ENCODE measurements at places on chromosomes 2 and 18. TPM values are rescaled to one million over a fixed set of nuclear protein-coding genes. Genes with fewer than 3 reads are reported as not detected.

GRCh38 chr2:29220506-29221270 lies 105.5 kb downstream of the CLIP4 start:
- DNase-seq: no peak

DNA sequence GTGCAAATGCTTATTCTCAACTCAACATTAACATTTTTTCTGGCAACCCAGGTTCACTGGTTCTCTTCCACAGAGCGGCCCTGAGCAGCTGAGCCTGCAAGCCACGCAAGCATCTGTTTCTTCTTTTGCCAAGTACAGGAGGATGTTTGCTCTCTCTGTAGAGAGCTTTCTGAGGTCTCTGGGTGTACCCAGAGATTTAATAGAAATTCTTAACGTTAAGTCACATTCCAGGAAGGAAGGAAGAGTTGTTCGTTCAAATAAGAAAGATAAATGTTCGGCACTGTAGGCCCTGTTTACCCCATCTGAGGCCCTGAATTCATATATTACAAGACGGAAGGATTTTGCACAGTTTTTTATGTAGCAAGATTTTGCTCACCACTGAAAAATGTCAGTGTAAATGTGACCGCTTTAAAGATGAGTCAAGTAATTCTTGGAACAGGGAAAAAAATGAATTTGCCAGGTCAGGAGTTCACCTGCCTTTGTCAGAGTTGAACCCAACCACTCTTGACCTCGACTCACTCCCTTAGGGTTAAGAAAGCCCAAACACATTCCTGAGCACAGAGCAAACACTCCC lies 30.1 kb downstream of the KCTD18 start:
- peak; percentile 77 for DNase-seq

DNA sequence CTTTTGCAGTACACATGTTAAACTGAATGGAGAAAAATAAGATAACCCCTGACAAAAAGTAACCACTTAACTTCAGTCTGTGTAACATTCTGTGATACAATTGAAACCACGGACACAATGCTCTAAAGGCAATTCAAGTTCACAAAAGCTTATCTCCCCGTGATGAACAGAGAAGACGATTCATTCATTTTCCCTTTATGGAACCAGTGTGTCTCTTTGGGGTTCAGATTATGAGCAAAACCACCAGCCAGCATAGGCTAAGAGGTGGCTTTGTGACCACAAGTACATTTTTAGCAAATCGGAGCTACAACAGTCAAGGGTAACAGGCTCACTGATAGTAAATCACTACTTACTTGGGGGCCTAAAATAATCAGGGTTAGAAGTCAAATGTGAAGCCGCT lies 120.6 kb upstream of the SMAD7 start:
- DNase-seq: no peak

KCNK3 gene
- under 0.01 TPM for total RNA-seq

GRCh38 chr2:203030991-203031390 lies 16.3 kb downstream of the NBEAL1 start:
- DNase-seq: no peak

WDR43 gene
- total RNA-seq: 61.5 TPM

IL36G gene
- total RNA-seq: not detected

UGT1A1 gene
- not detected for total RNA-seq

DNA sequence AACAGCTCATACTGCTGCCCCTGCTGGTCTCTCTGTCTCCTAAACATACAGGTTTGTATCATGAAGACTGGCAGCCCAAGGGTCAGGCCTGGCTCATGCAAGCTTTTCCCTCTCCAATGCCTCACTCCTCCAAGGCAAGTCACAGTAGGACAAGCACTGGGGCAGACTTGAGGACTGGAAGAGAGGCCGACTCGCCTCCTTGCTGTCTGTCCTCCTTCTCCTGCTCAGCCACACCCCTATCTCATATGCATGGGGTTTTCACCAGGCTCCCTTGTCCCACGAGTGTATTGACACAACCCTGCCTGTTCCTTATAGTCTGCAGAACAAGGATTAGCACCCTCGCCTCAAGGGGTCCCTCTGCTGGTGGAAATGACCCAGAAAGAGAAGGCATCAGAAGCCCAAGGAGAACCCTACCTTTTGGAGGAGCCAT lies 223.7 kb downstream of the SOX11 start:
- no peak for DNase-seq

DNA sequence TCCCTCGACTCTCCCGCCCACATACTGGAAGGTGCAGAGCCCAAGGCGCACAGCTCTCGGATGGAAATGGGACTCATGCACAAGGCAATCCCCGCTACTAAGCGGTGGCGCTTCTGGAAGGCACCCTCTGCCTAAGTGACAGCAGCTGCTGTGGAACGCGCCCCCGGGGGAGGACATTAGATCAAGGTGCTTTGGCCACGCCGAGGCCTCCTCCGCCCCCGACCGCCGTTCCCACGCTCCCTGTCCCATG lies 202 bp downstream of the MCEE start:
- no peak for DNase-seq

DNA sequence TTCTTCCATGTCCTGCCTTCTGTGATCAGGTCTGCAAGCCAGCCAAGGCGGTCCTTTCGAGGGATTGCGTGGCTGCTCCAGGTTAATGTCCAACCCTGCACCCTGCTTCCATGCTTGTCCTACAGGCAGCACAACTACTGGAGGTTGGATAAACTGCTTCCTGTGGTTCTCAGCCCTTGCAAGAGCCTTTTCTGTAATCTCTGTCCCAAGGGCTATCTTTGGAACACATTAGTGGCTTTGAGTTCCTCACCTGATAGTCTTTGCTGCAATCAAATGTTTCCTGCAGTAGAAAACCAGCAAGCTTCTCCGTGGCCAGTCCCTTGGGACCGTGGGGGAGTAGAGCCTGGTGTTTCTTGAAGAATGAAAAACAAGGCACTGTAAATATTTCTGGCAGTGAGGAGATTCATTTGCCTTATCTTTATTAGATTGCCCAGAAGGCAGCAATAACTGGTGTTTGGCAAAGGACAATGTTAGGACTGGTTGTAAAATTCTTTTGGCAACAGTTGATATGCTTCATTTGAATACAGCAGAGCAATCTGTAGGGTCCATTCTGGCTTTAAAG lies 214.4 kb downstream of the FHOD3 start:
- peak; percentile 44 for DNase-seq

SPDYA gene
- total RNA-seq: 1.3 TPM

DNA sequence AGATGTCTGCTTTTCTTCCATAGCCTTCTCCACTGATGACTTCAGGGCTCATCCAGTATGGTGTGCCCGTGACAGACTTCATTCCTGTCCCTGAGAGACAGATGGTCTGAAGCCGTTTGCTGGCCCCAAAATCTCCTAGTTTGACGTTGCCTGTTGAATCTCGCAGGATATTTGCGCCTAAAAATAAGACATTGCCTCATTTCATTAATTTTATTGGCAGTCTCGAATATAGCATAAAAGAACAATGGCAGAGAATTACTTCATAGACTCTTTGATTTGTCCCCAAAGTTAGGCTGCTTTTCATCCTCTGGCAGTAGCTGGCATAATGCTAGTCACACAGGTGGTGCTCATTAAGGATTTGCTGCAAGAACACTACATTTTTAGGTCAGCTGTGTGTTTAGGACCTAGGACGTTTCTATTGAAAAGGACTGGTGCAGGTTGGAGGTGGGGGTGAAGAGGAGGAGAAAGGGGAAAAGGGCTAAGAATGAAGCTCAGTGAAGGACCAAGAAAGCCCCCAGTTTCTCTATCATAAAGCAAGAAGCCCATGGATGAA lies 14.7 kb upstream of the ERCC3 start:
- DNase-seq: no peak

- DNase-seq: no peak
Measured at GRCh38 chr18:71025505-71026225, 736.8 kb downstream of the SOCS6 start.

GRCh38 chr2:23280401-23280800 lies 104.6 kb upstream of the KLHL29 start:
- no peak for DNase-seq

DNA sequence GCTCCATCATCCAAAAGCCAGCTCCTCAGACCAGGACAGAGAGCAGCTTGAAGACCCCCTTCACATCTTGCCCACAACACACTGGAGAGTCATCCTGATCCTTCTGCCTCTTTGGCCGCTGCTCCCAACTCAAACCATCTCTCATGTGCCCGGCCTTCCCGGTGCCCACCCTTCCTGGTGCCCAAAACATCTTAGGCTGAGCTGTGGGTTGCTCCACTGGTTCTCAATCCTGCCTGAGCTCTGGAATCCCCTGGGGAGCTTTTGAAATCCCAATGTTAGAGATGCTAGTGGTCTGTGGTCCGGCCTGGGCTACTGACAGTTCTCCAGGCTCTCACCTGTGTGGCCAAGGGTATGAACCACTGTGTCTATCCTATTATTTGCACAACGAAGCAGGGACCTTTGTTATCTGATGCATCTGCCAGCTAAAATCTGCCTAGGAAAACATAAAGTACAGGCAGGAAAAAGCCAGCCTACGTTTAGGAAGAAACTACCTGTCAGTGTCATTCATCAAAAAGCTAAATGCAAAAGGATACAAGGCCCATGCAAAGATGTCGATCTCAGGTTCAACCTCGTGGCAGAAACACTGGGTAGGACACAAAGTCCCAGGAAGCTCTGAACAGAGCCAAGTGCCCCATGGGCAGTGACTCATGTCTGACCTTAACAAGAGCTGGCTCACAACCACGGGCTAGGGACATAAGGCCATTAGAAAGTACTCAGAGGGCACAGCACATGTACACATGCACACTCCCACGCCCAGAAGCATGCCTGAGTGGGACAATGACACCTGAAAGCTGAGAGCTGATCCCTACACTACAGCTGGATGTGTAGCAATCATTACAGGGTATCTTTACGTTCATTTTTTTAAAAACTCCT lies 30.8 kb downstream of the TBC1D8 start:
- DNase-seq: peak; percentile 93

DNA sequence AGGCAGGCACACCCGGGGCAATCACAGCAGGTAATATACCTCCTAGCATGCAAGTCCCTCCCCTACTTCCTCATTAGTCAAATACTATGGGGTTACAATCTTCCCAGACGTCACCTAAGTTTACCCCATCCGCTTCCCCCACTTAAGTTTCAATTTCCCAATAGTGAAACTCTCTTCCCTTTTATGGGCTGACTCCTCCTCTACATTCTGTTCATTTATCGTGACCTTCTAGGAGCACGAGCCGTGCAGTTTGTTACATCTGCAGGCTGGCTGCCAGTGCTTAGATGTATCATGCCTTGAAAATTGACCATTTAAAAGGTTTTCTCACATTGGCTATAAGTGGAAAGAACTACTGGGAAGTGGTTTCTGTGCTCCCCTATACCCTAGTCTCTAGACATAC lies 1357.8 kb upstream of the CRIM1 start:
- no peak for DNase-seq

DNA sequence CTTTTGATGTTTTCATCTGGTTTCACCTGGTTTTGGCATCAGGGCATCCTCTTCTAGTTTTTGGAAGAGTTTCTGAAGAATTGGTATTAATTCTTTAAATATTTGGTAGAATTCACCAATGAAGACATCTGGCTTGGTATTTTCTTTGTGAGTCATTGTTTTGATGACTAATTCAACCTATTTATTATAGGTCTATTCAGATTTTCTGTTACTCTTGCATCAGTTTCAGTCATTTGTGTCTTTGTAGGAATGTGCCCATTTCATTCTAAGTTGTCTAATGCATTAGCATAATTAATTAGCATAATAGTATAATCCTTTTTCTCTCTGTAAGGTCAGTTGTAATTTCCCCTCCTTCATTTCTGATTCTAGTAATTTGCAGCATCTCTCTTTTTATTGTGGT lies 8.0 kb downstream of the GNLY start:
- peak; percentile 68 for DNase-seq

DNA sequence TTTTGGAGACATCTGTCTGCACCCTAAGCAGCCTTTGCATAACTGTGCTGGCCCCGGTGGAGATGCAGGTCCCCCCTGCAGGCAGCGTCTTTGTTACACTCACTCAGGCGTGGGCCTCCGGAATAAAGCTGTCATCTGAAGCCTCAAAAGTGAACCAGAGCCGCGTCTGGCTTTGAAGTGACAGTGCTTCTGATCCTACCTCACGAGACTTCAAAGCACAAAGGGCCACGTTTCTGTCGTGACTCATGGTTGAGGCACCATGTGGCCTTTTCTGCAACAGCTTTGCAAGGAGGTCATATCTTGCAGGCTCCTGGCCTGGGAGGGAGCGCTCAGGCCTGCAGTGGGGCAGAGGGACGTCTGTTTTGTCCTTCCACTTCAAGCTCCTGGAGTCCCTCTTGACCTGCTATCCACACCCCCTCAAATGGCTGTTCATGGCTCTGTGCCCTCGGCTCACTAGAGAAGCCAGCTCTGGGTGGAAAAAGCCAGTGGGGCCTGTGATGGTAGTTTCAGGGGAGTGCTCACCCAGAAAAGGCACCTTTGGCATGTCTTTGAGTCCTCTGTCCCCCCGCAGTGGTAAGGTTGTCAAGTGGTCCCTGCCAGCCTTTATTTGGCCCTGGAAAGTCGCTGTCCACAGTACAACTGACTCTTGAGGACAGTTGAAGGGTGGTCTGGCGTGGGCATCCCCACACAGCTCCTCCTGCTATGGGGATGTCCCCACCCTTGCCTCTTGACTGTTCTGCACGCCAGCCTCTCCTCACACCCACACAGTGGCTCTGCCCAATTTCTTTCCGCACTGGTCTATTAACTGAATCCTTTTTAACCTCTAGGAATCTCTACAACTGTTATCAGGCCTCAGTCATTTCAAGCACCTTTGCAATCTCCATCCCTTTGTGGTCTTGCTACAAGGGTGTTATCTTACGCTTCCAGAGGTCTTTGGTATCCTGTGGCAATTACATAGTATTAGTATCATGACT lies 19.3 kb downstream of the GPR55 start:
- DNase-seq: peak; percentile 27

DNA sequence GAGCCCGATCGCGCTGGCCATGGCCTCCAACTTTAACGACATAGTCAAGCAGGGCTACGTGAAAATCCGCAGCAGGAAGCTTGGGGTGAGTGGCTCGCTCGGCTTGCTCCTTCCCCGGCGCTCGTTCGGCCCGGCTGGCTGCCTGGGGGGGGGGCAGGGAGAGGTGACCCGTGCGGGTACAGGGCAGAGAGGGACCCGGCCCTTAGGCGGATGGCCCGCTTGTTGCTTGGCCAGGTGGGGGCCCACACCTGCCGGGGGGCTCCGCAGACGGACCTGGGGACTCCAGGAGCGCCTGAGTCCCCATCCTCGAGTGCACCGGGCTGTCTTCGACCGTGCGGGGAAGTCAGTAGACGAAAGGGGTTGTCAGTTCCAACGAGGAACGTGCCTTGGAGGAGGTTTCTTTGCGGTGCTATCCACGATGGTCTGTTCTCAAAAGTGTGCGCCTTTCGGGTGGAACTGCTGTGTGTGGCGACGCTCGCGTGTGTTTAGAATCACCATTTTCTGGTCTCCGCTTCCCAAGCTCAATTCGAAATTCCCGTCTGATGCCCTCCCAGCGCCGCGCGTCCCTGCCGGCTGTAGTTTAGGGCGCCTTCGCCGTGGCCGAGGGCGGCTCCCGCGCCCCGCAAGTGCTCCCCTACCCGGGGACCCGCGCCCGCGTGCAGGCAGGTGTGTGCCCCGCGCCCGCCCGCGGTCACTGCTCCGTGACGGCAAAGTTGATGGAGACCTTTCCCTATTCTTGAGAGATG lies 711 bp downstream of the DOK6 start:
- DNase-seq: peak; percentile 22

GRCh38 chr2:169478339-169478738 lies 955 bp upstream of the BBS5 start:
- DNase-seq: peak; percentile 22
